COLO829 (cell line): ENCODE measurements at places on chromosomes 13 and 19.
A peak's percentile ranks its signal among the peaks of the same experiment; 100 is the strongest.

- DNase-seq = no peak
These were observed 28.8 kb downstream of the SPRY2 start for GRCh38 chr13:80312012-80312704.

- DNase-seq = no peak
These were observed 81.7 kb upstream of the ARHGEF7 start for GRCh38 chr13:111033172-111034130.

GRCh38 chr19:33718651-33719254 is 77.9 kb upstream of the KCTD15 start:
- DNase-seq = no peak

GRCh38 chr19:483332-484072 is 12.8 kb upstream of the MADCAM1 start:
- DNase-seq = no peak

DNA sequence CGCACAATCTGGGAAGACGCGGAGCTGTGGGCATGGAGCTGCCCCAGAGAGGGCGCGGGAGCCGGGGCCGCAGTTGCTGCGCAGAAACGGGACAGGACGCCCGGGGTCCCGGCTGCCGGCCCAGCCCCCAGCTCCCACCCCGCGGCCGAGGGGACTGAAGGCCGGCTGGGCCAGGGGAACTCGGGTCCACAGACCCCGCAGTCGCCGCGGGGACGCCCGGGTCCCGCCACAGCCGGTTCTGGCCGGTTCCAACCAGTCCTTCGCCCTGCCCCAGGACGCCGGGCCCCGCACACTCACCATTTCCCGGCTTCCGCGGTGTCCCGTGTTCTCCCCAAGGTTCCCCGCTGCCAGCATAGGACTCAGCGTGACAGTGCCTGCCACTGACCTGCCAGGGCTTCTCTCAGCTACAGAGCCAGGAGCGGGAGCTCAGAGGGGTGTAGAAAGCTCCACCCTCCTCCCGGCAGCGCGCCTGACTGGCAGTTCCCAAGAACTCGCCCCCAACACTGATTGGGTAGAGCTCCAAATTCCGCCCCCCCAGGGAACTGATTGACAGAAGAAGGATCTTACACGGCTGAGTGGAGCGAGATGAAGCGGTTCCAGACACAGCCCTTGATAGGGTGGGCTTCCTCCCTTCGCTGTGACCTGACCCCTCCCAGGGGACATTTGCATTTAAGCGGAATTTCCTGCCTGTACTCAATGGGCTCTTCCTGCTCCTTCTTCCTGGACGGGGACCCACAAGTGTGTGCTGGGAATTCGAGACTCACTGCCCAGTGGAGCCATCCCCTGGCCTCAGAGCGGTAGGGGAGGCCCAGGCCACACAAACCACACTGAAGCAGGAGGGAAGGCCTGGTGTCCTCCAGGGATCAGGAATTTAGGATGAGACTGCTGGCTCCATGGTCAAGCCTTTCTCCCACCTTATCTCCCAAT is at the start of gene ZNF442:
ZNF442 (minus strand) TSS at position 448 of the 927 bp plus-strand sequence. CDS start 2,052 bp downstream, outside the sequence.
- DNase-seq = peak; percentile 91
